ENCODE measurements at places on chromosomes 2 and 18.
A peak's percentile ranks its signal among the peaks of the same experiment; 100 is the strongest.

DNA sequence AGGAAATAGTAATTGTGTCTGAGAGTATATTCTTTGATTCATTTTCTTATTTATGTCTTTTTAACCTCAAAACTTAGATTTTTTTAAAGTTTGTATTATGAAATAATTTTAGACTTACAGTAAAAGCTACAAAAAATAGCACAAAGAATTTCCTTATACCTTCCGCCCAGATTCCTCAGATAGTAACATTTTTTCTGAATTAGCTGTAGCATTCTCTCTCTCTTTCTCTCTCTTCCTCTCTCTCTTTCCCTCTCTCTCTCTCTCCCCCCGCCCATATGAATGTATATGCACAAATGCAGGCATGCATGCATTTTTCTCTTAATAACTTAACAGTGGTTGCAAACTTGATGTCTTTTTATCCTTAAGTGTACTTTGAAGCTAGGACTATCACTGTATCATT is 361.1 kb upstream of the NRP2 start:
- DNase-seq: no peak

DNA sequence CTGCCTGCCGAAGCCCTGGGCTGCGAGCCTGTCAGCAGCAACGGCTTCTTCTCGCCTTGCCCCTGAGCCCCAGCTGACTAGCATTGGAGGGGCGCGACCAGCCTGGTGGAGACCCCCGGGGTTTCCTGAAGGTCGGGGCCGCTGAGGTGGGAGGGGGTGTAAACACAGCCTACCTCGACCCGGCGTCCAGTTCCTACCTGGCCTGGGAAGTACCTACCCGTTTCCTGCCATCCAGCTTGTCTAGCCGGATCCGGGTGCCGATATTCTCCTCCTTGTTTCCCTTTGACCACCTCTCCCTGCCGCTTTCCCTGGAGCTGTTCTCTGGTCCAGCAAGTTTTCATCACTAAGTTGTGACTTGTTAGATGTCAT is 511 bp downstream of the MOB4 start:
- DNase-seq: peak; percentile 34

GRCh38 chr2:207513551-207514257 is 16.1 kb upstream of the CREB1 start:
- DNase-seq: no peak

DNA sequence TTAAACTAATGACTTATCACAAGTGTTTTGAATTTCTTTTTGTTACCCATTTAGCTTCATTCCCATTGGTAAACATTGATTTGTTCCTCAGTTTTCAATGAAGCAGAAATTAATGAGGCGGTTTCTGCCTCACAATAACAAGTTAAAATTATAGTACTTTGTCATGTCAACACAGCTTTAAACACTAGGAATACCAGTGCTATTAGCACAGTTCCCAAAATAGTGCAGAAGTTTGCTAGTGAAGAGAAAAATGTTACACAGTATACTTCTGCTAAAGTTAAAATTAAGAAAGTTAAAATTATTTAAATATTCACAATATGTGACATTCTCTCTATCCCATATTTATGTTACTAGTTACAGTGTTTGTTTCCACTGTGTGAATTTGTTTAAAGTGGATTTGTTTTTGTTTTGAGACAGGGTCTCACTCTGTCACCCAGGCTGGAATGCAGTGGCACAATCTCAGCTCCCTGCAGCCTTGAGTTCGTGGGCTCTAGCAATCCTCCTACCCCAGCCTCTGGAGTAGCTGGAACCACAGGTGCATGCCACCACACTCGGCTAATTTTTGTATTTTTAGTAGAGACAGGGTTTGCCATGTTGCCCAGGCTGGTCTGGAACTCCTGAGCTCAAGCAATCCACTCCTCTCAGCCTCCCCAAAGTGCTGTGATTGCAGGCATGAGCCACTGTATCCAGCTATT is 3.8 kb upstream of the CHN1 start:
- DNase-seq: no peak

- DNase-seq: no peak
Observed at GRCh38 chr18:74714791-74715190, 117.1 kb downstream of the ZNF407 start.

GRCh38 chr2:216163518-216163917 is 54.4 kb downstream of the XRCC5 start:
- no peak for DNase-seq

DNA sequence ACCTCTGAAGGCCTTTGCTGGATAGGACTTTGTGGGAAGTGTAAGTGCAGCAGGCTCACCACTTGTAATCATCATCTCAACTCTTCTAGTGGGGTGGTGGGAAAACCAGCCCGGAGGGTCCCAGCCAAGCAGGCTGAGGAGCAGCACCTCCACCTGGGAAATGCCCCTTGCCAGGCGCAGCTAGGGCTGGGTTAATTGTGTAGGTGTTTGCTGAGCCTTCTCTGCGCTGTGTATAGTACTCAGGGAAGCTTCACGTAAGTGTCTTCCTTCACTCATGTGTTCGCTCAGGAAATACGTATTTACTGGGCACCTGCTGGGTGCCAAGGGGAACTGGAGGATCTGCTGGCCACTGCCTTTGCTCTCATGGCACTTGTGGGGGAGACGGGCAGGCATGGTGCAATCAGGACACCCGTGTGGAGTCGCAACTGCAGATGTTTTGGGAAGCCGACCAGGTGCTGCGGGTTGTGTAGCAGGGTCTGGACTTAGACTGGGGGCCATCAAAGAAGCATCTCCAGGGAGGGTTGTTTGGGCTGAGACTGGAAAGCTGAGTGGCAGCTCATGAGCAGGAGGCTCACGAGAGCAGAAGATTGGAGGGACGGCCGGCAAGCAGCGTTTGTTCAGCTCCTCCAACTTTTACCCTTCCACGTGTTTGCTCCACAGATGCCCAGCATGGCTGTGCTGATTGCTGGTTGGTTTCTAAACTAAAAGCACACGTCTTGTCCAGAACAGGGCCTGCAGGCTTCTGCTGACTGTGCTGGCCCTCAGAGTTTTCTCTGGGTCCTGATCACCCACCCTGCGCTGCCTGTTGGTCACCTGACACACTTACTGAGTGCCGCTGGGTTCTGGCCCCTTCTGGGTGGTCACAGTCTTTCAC is 164.6 kb downstream of the LDLRAD4 start:
- no peak for DNase-seq

- DNase-seq: no peak
Observed at GRCh38 chr2:46303822-46304221, 6.6 kb downstream of the EPAS1 start.

DNA sequence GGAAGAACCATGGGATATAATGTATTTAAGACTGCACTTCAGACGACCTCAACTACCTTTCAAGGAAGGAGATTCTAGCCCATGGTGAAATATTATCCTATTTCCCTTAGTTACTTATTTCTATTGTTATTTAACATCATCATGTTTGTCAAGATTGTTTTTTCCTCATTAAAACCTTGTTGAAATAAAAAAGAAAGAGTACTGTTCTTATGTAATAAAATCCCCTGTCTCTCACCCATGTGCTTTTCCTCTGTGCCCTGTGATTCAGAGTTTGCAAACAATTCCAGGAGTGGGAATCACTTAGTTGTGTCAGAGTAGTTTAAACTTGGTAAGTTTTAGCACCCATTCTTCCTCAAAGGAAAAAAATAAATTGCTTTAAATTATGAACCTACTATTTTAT is 43.6 kb downstream of the ERBB4 start:
- no peak for DNase-seq

DNA sequence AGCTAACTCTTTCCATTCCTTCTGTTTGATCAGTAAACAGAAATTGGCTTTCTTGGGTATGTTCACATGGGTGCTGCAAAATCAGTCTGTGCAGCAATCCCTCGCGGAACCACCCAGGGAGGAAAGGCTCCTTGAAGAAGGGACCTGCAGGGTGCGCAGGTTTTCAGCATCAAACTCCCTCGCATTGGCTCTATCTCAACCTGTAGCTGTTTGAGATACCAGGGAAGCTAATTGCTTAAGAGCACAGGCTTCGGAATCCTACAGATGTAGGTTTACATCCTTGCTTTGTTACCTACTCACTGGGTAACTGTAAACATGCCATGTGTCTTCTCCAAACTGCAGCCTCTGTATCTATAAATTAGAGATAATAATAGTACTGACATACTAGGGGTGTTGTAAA is 43.2 kb downstream of the LAMA3 start:
- no peak for DNase-seq

- DNase-seq: no peak
Observed at GRCh38 chr2:201933792-201934237, 99.8 kb upstream of the FZD7 start.

DNA sequence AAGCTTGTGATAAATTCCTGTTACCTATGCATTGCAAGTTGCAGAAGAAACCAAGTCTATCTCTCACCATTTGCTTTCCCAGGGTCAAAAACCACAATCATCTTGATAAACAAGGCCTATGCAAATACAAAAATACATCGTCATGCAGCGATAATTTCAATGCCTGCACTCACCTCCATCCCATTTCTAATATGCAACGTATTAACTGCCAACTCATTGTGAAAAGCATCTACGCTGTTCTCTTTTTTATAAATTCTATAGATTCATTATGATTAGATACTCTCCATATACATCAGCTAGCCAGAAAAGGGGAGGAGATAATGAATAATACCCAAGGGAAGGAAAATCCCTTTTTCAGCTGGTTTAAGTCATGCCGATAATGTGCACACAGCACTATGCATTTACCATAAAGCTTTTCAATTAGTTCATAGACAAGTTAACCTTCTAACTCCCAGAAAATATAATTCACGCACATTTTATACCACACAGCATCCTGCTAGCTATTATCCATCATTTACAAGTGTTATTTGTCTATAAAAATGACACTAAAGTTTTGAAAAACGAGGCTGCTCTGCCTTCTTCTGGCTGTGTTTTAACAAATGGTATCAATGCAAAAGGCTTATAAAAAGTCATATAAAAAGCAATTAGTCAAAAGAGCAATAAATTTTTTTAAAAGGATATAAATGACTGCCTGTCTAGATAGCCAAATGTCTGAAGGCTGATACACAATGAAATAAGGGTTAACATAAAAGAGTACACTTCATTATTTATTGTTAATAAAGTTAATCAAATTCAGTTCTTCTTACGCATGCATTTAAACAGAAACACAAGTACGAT is 77.6 kb downstream of the AFF3 start:
- no peak for DNase-seq

DNA sequence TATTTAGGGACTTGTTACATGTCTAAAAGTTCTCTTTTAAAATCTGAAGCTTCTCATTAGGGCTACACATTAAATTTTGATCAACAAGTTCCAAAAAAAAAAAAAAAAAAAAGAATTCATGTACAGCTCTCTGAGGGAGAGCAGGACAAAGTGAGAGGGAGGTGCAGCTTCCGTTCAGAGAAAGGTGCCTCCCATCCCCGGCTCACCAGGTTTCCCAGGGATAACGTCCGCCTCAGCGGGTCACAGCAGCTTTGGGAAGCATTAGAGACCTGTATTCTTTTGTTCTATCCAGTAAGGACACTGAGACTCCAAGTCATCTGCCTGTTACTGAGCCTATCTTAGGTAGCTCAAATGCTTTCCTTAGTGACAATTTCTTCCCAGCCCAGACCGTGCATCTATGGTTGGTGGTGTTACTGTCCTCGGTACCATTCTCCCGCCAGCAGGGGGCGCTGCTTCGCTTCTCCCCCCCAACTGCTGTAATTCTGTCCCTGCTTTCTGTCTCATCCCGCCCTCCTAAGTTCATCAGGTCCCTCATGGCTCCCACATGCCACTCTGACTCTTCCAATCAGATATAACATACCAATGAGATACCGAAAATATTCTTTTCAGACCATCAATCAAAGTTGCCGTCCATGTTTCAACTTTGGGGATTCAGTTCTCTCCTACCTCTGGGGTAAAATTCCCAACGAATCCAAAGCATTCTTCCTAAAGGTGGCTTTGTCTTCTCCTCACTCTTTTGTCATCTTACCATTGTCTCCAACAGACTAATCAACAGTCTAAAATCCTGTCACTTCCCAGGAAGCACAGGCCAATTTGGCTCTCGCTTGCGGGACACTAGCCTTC is 466.5 kb downstream of the METTL4 start:
- DNase-seq: peak; percentile 25

DNA sequence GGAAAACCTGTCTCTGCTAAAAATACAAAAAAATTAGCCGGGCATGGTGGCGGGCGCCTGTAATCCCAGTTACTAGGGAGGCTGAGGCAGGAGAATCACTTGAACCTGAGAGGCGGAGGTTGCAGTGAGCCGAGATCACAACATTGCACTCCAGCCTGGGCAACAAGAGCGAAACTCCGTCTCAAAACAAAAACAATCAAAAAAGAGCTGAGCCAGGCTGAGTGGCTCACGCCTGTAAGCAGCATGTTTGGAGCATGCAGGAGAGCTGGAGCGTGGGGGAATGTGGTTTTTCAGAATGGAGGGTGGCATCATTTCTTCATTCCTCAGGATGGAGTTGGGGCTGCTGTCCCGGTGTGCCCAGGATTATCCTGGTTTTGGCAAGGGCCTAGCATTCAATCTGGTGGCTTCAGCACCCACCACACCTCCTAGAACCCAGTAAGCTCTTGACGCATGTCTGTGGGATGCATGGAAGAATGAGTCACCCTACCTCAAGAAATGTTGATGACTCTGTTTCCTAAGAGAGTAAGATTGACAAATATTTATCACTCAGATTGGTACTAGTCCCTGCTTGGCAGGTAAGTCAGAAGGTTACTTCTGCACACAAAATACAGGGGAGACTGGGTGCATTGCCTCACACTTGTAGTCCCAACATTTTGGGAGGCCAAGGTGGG is 90.2 kb upstream of the ODC1 start:
- no peak for DNase-seq

DNA sequence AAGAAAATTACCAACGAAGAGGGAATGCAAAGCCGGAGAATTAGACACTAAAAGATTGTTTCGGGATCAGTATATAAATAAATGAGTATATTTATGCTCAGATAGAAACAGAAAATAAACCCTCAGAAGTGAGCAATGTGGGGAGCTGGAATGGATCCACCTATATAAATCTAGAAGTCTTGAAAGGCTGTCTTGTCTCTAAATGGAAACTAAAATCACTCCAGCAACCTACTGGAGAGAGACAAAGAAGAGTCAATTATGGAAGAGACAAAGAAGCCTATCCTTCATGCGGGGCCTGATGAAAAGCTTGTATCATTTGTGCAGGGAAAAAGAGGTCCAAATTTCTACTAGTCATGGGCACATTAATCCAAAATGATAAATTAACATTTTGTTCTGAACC is 158.1 kb downstream of the DNAH7 start:
- no peak for DNase-seq

DNA sequence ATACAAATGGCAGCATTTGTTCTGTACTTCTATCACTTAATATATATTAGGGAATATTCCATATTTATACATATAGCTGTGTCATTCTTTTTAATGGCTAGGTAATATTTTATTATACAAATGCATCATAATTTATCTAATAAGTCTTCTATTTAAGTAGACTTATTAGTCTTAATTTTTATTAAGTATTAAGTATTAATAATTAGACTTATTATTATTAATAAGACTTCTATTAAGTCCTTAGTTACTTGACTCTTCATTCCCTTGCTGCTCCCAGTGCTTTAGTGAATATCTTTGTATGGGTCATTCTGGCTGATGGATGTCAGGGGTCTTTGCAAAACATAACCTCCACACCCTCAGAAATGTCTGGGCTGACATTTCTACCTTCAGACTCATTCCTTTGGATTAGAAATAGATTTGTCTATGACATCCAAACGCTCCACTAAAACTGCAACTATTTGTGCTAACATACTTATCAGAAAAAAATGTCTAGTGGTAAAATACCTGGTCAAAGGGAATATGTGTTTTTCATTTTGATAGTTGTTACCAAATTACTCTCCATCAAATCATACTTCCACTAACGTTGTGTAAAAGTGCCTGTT is 35.8 kb downstream of the EN1 start:
- DNase-seq: no peak

GRCh38 chr18:62409821-62410220 is 84.7 kb downstream of the TNFRSF11A start:
- DNase-seq: no peak

- no peak for DNase-seq
Observed at GRCh38 chr2:149827585-149828126, 240.1 kb upstream of the MMADHC start.
